Panc1 (cell line): ENCODE measurements at places on chromosomes 1 and 21.

DNA sequence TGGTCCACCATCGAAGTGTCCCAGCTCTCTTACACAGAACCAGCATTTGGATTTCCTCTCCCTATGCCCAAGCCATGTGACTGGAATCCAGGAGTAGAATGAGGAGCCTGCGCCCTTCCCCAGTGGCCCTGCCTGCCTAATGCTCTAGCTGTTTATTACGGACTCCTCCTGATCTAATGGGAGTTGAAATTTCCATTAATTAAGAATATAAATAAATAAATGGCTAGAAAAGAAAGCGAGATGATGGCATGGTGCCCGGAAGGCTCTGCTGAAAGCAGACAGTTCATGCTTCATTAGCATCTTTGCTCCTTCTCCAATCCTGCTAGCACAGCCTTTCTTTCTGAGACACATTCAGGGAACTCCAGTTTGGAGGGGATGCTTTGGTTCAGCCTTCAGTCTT, 216.2 kb downstream of the SEC16B start:
- DNase-seq: no peak

DNA sequence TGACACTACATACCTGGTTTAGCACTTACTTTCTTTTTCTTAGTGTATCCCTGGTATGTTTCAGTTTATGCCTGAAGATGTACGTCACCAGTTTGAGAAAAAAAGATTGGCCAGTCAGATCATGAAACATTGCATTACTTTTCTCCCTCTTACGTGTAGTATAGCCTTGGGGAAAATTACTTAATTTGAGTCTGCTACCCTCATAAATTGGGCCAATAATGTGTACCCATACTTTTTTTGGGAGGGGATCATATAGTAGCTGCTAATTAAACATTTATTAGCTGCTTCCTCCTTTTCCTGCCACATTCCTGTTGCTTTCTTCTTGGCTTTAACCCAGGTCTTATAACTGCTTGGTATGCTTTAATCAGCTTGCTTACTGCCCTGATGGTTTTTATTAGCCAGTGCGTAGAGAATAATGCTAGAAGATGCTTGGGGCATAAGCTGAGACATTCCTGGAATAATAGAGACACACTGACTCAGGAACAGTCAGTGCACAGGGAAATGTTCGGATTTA, 32.1 kb downstream of the RABGAP1L start:
- DNase-seq: no peak

DNA sequence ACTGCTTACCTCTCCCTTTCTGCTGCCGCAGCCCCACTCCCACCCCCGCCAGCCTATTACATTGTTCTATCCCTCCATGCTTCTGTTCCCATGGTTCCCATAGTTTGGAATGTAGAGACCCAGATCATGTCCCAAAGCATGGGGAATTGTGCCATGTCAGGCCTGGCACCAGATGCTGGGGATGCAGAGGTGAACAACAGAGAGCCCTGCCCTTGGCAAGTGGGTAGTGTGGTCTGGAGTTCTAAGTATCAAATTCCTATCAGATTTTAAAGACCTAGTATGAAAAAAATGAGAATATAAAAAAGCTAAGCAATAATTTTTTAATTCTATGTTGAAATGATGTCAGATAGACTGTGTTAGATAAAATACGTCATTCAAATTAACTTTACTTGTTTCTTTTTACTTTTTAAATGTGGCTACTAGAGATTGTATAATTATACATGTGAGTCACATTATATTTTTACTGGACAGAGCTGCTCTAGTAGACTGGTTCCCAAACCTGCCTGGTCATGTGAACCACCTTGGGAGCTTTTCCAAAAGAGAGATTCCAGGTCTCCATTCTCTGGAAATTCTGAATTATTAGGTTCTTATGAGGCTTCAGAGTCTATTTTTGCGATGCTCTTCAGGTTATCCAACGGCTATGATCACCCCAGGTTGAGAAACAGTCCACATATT, 113.0 kb upstream of the DAB1 start:
- DNase-seq: no peak

DNA sequence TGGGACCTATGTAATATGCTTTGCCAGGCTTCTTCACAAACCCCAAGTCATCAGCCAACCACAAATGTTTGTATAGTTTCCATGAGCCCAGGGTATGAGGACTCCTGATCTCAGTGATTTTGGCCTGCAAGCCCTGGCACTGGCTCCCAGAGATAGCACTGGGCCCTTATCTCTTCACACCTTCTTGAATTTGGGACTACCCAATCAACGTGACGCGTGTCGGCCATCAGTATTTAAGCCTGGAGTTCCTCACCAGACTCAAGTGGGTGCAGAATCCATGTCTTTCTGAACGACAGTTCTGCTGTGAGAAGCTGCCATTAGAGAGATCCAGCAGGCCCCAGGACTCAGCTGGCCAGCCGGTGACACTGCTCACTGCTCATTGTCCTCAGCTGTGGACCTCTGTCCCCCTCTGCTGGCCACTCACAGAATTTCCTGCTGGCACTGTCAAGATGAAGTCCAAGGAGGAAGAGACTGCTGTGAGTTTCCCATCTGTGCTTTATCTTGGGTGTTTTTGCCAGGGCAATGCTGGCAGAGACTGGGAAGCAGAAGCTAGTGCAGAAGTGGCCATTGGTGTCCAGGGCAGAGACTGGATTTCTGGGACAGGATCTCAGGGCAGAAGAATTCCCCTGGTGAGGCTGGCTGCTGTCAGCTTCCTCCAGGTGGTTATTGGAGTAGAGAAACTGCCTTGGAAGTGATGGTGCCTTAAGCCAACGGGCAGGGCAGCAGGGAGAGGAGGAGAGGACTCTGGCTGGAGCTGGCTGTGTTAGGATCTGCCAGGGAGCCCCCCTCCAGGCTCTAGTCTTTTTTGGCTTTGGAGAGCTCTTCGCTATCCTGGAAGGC, 28.4 kb downstream of the TMCC2 start:
- DNase-seq: peak; percentile 64
